NCI-H187 treated with DMSO at 0.1 percent for 48 hours (cell line): ENCODE measurements at places on chromosomes 2 and 18.

DNA sequence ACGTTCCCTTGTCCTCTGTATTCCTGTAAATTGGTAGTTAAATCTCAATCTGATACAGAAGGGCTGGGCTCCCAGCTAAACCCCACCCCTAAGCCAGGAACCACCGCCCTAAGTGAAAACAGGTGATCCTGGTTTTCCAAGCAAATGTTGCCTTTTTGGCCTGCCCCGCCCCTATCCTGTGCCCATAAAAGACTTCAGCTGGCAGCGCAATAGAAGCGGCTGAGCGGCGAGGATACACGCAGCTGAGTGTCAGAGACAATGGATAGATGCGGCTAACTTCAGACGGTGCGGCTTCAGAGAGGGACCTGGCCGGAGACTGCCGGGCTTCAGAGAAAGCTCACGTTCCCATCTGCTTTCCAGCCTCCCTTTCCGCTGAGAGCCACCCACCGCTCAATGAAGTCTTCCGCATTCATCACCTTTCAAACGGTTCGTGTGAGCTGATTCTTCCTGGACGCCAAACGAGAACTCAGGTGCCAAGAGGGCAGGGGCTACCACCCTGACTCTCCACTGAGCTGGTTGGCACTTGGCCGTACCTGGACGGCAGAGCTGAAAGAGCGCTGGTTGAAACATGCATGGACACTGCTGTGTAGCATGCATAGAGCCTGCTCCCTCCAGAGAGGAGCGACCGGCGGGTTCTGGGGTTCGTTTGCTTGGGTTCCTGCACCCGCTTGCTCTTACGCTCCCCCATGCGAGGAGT is 49.5 kb upstream of the POLE4 start:
- no peak for DNase-seq

DNA sequence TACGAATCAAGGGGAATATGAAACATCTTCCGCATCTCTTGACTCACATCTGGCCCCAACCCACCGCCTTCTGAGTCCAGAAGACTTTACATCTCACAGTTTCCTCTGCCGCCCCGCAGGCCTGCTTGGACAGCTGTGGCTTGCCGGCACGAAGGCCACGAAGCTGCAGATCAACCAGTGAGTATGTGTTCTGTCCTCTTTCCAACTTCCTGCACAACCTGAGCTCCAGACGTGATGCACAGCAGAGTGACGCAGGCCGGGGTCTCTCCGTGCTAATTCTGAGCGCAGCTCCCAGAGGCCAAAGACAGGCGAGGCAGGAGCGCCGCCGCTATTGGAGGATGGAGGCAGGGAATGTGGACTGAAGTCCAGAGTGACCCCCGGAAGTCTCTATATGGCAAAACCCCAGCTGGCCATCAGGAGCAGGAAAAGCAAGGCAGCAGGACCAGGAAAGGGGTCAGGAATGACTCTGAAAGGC is 93.5 kb downstream of the ZCCHC2 start:
- DNase-seq: no peak

DNA sequence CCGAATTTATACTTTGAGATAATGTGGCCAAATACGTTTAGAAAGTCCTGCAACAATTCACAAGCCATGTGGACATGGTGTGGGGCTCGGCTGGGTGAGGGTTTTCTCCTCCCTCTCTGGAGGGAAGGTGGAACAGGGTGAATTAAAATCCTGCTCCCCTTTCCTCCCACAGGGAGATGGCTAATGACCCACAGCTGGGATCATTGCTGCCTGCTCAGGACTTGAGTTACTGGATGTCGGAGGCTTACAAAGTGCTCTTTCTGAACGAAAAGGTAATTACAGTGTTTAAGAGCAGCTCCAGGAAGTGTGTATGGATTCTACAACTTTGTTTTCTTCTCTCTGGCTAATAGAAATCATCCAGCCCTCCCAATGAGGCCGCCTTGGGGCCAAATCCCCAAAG is 97.9 kb upstream of the ALKAL2 start:
- DNase-seq: no peak

GRCh38 chr2:80269806-80270205 is 34.7 kb downstream of the LRRTM1 start:
- no peak for DNase-seq

DNA sequence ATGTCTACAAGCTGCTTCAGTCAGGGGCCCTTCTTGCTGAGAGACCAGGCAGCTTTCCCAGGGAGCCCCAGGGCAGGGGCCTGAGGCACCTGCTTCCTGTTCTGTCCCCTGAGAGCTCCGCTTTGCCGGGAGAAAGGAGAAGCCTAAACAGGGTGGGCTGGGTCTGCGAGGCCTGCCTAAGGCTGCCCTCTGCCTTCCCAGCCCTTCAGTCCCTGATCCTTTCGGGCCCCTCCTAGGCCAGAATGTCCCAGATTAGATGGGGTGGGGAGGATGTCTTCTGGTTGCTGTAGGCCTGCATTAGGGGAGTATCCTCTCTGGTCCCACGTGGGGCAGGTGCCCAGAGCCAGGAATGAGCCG is 72.4 kb downstream of the TGOLN2 start:
- DNase-seq: no peak

DNA sequence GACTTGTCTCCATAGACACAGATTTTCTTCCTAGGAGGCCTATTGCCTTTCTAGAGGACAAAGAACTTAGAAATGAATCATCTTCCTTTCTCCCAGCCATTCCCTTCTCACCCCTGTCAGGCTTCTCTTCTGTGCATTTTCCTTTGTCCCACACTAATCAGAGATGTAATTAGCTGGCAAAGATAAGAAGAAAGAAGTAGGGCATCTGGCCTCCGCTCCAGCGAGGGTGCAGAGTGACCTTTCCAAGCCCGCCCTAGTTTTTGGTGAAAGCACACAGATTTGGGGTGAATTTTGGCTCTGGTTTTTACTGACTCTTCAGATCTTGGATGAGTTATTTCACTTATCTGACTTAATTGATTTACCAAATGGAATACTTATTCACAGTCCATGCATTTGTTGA is 626.5 kb downstream of the ZEB2 start:
- no peak for DNase-seq

DNA sequence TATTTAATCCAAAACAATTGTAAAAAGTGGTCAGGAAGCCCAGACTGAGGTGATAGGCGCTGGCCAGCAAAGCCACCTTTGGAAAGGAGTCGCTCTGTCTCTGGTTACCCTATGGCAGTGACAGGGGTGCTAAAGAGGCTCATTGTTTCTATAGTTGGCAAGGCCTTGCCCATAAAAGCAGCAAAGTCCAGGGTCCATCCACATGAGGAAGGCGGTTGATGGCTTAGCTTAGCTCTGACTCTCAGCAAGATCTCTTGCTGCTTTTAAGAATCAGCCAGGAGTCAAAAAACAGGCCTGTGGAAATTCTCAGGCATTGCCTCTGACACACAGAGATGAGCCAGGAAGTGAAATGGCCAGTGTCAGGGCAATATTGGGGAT is 57.8 kb upstream of the CYP26B1 start:
- DNase-seq: no peak

DNA sequence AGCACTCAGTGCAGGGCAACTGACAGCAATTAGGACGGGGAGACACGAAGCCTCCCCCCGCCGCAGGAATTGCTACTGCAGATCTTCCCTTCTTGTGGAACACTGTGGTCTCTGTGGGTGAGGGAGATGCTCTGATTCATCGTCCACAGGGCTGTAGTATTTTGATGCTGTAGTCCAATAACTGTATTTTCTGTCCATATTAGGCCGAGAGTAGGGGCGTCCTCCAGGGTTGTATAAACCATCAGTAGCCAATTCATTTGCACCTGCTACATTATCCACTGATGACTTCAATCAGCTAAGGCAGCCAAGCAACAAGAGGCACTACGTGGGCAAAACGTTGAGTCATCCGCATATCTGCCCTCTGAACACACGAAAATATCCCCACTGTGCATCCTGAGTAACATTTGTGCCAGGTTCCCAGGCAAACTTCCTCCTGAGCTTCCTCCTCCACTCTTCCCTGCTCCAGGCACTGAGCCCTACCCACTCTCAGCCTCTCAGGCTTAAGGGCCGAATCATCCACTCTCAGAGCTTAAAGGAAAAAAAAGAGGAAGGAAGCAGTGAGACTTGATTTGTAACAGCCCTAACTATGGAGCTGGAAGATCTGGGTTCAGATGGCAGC is 62.1 kb downstream of the LBH start:
- DNase-seq: no peak

DNA sequence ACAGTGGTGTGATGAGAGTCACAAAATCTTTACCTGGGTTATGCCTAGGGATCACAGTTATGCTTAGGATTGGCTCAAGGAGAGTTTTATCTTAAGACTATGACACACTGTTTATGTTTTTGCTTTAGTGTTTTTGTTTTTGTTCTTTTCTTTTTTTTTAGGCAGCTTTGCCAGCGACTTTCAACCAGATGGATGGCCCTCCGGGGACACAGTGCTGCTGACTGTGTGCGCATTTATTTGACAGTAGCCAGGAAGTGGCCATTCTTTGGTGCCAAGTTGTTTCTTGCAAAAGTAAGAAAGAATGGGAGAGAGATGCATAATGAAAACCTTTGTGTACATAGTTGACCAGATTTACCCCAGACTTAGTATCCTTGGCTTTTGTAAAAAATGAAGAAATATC is 15.1 kb upstream of the DYNC2LI1 start:
- no peak for DNase-seq

DNA sequence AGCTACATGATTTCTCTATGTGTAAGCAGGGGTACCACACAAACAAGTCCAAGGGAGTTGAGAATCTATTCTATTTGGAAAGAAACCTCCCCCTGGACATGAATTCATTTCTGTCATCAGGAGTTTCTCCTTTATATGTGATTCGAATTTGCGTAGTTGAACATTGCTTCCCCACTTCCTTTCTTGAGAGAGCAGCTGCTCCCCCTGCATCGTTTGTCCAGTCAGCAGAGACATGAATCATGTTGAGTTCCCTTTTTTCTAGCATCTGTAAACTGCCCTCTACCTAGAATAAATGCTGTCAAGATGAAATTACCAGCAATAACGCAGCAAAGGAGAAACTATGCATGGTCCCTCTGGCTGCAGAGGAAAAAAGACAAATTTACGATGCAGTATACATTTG is 73.8 kb downstream of the KIF5C start:
- no peak for DNase-seq

DNA sequence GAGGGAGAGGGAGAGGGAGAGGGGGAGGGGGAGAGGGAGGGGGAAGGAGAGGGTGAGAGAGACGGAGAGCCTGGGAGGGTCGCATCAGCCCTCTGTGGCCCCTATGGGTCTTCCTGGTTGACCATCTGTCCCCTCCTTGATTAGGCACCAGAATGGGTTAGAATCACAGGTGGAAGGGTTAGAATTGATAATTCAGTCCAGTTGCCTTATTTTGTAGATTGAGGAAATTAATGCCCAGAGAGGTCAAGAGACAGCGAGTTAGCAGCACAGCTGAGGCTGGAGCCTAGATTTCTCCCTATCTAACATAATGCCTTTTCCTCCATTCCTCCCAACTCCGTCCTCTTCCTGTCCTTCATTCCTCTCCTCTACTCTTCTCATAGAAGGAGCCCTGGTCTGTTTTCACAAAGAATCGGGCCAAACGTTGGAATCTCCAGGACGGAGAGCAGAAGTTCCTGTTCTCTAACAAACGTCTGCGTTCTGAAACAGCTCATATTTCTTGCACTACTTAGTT is 338 bp upstream of the THUMPD2 start:
- DNase-seq: no peak

DNA sequence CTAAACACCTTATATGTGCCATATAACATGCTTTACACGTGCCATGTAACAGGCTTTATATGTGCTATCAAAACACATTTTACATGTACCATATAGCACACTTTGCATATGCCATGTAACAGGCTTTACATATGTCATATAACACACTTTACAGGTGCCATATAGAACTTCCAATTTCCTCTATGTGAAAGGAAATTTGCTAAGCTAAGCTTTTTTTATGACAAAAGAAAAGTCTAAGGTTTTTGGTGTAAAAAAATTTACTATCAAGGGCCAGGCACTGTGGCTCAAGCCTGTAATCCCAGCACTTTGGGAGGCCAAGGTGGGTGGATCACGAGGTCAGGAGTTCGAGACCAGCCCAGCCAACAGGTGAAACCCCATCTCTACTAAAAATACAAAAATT is 136.5 kb downstream of the AKAIN1 start:
- DNase-seq: no peak

- no peak for DNase-seq
These were observed 6.1 kb downstream of the FIGN start for GRCh38 chr2:163729636-163730273.

DNA sequence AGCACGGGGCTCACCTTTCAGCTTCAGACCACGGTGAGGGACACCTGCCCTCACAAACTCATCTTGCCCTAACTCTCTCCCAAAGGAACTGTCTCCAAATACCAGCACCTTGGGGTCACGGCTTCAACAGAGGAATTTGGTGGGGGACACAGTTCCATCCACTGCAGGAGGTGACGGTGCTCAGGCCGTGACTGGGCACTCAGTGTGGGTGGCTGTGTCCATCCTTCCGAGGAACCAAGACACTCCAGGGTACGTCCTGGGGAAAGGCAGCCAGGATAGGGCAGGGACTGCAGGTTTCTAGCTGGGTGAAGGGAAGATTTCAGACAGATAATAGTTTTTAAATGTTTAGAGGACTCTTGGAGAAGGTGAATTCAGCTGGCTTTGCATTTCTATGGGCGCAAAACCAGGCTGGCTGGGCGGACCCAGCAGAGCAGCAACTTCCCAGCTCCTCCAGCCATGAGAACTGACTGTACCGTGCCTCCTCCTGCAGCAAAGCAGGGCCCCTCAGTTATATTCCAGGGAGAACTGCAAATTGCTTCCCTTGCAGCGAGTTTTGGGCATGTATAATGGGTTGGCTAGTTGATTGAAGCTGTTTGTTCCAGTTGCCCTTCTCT is 23.9 kb upstream of the ALLC start:
- DNase-seq: no peak

DNA sequence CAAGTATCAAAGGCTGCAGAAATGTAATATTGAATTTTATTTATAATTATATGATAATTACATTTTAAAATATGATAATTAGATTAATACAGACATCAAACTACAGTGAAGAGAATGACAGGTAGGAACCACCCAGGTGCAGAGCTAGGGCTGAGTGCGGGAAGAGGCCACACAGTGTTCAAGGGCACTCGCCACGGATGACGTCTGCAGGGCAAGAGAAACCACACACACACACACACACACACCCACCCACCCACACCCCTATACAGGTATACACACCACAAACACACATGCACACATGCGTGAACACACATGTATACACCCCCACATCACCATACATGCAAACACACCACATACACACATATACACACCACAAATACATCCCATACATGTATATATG is 41.2 kb downstream of the MBP start:
- no peak for DNase-seq

GRCh38 chr2:159551806-159552205 is 64.5 kb downstream of the BAZ2B start:
- no peak for DNase-seq

DNA sequence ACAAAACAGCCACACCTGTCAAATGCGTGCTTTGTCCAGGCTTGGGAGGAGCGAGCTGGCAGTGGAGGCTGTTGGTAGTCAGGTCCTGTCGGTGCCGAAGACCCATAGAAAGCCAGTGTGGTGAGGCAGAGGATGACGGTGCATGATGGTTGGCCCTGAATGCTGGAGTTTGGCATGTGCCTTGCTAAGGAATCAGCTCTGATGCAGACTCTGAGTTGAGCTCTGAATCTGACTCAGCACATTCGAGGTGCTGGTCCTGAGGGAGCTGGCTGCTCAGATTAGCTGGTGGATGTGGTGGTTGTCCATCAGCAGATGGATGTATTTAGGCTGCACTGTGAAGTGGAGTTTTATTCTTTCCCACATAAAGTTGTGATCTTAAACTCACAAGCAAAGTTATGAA is 111.3 kb downstream of the ARHGEF4 start:
- no peak for DNase-seq

GRCh38 chr2:207086136-207086535 is 79.6 kb downstream of the KLF7 start:
- no peak for DNase-seq

- DNase-seq: no peak
These were observed 53.4 kb downstream of the THADA start for GRCh38 chr2:43542285-43542933.
